GM20000 (cell line): ENCODE measurements at places on chromosomes 12 and 14.
A peak's percentile ranks its signal among the peaks of the same experiment; 100 is the strongest.

DNA sequence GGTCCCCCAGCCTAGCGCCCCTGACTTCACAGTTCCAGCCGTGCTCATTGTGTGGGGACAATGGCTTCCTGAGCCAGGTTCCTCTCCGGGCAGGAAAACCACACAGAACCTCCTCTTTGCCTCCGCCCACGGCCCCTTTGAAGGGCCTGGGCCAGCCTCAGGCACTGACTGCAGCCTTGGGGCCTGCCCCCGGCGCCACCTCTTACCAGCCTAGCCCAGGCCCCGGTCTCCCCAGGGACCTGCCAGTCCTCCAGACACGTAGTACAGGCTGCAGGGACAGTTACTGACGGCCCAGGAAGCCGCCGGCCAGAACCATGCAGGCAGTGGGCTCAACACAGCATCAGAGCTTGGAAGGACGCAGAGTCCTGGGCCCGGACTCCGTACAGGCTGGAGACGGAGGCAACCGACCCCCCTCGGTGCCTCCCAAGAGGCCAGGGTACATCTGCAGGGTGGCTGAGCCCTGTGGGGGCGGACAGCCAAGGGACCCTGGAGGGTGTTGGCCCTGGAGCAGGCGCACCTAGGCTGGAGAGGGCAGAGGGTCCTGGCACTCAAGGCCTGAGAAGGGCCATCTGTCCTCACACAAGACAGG lies 20.9 kb upstream of the NUDT14 start:
- DNase-seq, result peak; percentile 65

- DNase-seq, result no peak
These were observed 251.4 kb downstream of the LRIG3 start for GRCh38 chr12:58668871-58669270.

GRCh38 chr14:51209457-51209856 lies 30.6 kb upstream of the TMX1 start:
- no peak for DNase-seq

- peak; percentile 45 for DNase-seq
These were observed 10.6 kb downstream of the CEP128 start for GRCh38 chr14:80930836-80931389.

GRCh38 chr12:57611108-57611826 lies at the start of gene ARHGEF25:
Gene ARHGEF25 (plus strand): TSS chr12:57611435. CDS start chr12:57611895, 460 bp downstream.
- peak; percentile 92 for DNase-seq

- DNase-seq, result no peak
These were observed 144.0 kb downstream of the RAD51B start for GRCh38 chr14:67963545-67963944.

- DNase-seq, result no peak
These were observed 136.6 kb downstream of the SSPN start for GRCh38 chr12:26331960-26332359.

DNA sequence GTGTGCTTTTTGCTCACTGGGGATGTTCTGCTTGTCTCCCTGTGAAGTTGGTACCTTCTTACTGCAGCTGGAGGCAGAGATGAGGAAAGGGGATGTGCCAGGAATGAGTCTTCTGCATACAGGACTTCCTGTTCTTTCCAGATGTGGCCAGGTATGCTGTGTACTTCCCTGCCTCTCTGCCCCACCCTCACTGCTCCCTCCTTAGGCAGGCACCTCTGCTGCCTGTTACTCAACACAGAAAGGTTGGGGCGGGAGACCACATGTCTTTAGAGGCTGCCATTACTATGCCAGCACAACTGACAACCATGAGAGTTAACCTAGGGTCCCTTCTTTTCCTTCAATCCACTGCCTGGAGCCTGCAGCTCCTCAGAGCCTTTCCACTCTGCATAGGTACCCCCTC lies 2.0 kb upstream of the OAS3 start:
- no peak for DNase-seq

GRCh38 chr14:64303471-64303917 lies 9.3 kb upstream of the ESR2 start:
- peak; percentile 70 for DNase-seq

DNA sequence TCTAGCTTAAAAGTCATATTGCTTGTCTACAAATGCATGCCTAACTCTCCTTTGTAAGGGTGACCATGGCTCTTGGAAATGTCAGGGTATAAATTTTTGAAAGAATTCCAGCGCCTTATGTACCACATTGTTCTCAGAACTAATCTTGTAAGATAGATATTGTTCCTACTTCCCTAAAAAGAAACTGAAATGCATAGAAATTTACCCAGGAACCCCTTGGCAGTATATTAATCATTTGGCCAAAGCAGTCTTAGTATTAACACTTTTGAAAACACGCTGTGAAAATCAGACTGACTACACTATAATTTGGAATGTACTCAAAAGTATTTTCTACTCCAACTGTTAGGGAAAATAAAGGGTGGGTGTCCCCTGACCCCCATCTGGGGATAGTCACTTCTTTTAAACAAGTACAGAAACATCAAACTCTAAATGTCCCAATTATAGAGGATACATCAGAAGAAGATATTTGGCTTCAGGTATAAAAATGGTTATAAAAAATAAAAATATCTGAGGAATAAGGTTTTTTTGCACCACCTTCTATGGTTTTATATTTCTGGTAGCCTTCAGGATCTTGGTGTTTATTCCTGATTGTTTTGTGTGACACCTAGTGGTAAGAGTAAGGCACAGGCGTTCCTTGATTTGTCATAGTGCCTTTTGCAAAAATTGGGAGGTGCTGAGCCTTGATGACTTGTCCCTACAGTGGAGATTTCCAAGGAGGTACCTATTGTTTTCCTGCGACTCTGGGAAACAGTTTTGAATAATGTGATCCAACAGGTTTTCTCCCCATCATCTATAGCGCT lies 2.2 kb upstream of the NFKBIA start:
- peak; percentile 59 for DNase-seq

GRCh38 chr12:104064842-104065427 lies 604 bp downstream of the HCFC2 start:
- peak; percentile 27 for DNase-seq

- no peak for DNase-seq
These were observed 439.1 kb downstream of the NPAS3 start for GRCh38 chr14:33377596-33378390.

GRCh38 chr12:66552716-66553115 lies 126.2 kb downstream of the GRIP1 start:
- DNase-seq, result no peak

DNA sequence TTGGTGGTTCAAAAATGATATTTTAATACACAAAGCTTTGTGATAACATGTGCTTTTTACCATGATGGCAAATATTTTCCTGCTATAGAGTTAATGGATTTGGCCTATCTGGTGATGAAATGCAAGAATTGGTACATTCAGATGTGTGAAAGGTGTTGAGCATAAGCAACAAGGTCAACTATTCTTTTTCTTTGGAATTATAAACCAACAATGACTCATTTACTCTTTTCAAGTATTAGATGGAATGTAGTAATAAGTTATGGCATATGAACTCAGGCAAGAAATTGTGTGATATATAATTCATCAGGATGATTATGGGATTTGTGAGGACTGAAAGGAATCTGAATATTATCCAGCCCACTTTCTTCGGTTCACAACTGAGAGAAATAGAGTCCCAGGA lies 471.4 kb downstream of the ETNK1 start:
- no peak for DNase-seq

GRCh38 chr12:104057771-104058197 lies 6.5 kb upstream of the HCFC2 start:
- DNase-seq, result peak; percentile 36

GRCh38 chr12:89160716-89161123 lies 191.6 kb downstream of the DUSP6 start:
- DNase-seq, result no peak

DNA sequence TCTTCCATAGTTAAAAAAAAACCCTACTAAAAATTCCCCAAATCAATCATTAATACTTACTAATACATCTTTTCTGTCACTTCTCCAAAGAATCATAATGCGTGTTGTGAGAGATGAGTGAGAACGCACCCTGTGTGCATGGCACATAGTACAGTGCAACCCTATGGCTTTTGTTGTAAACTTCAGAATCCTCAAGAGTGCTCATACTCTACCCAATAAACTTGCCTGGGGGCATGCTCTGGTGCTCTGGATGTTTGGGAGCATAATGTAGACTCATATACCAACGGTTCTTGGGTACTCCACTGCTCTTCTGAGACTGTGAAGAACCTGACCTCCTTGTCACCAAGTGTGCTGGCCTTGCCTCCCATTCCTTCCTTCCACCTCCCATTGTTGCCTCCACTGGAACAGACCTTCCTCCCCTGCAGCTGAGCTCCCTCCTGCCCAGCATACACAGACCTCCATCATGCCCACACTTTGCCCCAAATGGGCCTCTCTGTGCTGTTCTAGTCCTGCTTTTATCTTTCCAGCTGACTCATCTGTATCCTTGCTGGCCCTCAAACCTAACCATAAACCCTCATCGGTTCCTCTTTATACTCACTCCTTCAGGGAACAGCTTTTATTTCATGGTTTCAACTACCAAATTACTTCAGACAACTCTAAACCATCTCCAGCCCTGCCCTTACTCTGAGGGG lies 8.9 kb downstream of the DCP1B start:
- DNase-seq, result peak; percentile 15

- no peak for DNase-seq
These were observed 22.4 kb upstream of the CLEC2D start for GRCh38 chr12:9646794-9647781.

- no peak for DNase-seq
These were observed 10.1 kb upstream of the REP15 start for GRCh38 chr12:27686147-27686546.

- no peak for DNase-seq
These were observed 221.9 kb upstream of the EGLN3 start for GRCh38 chr14:34172550-34173368.

GRCh38 chr12:23729359-23729758 lies 220.1 kb downstream of the SOX5 start:
- no peak for DNase-seq

GRCh38 chr12:84166812-84167211 lies 745.8 kb downstream of the SLC6A15 start:
- DNase-seq, result no peak

- no peak for DNase-seq
These were observed 191.6 kb upstream of the SLC16A7 start for GRCh38 chr12:59404109-59404650.

DNA sequence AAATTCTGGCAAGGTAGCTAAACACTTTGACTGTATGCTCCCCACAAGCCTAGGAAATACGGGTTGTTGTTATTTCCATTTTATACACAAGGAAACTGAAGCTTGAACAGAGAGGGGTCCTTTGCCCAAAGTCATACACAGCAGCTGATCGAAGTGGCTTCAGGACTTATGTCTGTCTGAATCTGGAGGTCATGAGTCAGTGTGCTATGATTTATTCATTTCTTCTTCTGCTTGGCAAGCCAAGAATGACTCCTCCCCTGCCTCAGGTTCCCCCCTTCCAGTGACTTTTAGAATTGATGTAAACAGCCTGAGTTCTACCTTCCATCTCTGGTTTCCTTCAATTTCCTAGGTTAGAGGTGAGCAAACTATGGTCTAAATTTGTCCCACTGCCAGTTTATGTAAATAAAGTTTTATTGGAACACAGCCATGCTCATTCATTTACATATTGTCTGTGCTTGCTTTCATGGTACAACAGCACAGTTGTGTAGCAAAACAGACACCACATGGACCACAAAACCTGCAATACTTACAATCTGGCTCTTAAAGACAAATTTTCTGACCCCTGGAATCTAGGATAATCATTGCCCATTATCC lies 34.9 kb upstream of the WSCD2 start:
- DNase-seq, result no peak

GRCh38 chr14:63881926-63882325 lies 29.1 kb downstream of the SYNE2 start:
- DNase-seq, result no peak

GRCh38 chr14:85501751-85502150 lies 28.2 kb upstream of the FLRT2 start:
- no peak for DNase-seq

DNA sequence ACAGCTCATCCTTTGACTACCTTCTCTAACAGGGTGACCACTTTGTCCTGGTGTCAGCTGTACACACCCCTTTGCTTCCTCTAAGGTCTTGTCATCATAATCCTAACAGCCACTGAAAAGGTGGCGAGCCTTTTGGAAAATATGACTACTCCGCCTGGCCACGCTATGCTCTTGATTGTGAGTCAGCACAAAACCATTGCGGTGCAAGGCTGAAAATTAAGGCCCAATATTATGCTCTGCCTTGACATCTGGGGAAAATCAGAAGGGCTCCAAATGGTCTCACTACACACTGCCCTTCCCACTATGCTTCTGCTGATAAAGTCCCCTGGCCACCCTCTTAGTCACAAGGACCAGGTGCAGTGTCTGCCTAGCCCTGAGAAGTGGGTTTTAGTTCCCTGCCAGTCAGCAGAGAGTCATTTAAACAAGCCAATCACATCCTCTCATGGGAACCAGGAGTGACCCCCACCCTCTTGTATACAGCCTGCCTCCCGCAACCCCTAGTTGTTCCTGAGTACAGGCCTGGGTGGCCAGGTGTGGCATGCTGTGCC lies 34.3 kb downstream of the FGD6 start:
- peak; percentile 17 for DNase-seq

DNA sequence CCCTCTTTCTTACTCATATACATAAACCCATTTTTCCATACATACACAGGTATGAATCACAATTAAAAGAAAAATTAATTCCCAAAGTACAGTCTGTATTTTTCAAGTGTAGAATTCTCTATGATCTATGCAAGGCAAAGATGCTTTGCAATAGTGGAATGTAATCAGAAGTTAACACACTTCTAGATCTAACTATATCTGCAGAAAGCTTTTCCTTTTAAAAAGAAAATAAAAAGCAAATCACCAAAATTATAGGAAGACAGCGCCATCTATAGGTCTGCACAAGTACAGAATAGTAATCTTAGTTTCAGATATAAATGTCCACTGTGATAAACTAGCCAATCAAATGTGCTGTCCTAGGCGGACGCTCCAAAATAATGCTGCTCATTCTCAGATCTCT lies 22.0 kb downstream of the SLC25A21 start:
- DNase-seq, result no peak

- DNase-seq, result peak; percentile 96
These were observed 521 bp downstream of the CDK2AP1 start for GRCh38 chr12:123271001-123271668.

DNA sequence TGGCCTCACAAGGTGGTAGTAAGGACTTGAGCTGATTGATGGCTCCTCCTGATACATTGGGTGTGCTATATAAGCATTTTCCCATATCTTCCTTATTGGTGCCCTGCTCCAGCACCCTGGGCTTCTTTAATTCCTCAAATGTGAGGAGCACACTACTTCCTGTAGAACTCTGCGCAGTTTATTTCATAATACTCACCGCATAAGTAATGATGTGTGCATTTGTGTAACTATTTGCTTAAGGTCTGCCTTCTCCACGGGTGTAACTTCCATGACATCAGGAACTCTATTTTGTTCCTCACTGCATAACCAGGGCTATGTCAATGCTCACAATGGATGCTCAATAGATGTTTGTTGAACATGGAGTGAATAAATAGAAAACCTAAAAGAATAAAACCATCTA lies 392.2 kb downstream of the SEC23A start:
- no peak for DNase-seq

GRCh38 chr12:117809509-117809908 lies 159.3 kb downstream of the KSR2 start:
- DNase-seq, result no peak

GRCh38 chr14:59890676-59891075 lies 20.1 kb upstream of the RTN1 start:
- DNase-seq, result no peak
